HFFc6 (cell line): ENCODE measurements at places on chromosomes 2 and 18. TPM values are rescaled to one million over a fixed set of nuclear protein-coding genes. Genes with fewer than 3 reads are reported as not detected.

GRCh38 chr2:65020943-65021528, 31.8 kb downstream of the SLC1A4 start:
- no peak for DNase-seq

DNA sequence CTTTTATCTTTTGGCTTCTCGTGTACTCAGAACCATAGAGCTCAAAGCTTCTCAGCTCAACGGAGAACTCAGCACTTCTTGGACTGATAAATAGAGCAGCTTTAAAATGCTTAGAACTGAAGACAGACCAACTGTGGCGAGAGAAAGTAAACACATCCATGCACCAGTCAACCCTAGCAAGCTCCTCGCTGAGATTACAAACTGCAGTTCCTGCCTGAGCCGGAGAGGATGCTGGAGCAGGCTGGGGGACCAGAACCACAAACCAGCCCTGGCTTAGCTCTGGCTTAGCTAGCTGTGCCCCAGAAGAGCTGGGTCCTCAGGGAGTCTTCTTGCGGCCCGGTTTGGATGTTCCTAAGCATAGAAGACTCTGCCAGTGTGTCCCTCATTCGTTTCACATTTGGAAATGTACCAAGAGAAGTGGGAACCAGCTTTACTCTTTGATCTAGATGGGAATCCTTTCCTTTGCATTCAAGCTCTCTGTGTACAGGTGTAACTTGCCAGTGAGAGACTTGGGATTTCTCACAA, 5.6 kb downstream of the PAX8 start:
- peak; percentile 49 for DNase-seq

UNC80 gene
- not detected in 3 replicates for total RNA-seq

- no peak for DNase-seq
Observed at GRCh38 chr2:187188783-187189631, 259.0 kb downstream of the CALCRL start.

DNA sequence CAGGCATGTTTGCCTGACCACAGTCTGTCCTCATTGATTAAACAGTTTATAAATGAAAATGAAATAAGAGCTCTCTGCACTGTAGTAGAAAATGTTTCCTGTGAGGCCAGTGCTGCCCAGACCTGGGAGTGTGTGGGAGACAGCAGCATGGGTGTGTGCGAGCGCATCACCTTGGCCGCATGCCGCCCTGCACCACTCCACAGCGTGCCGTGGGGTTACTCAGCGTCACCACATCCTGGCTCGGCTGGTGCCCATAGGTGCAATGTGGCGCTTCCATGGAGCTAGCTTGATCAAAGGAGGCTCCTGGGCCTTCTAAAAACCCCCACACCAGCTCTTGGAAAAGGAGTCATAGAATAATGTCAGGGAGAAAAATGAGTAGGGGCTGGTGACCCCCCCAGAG, 76.0 kb upstream of the EPC2 start:
- no peak for DNase-seq

HAUS1 gene
- 22.9 to 32.8 TPM (median 30.4 TPM) in 3 replicates for total RNA-seq

GRCh38 chr2:240819858-240820606, at the start of gene KIF1A:
Gene KIF1A, minus strand, starts transcription at chr2:240820219. Its CDS starts 22,467 bp downstream, at chr2:240797752.
- no peak for DNase-seq

DNA sequence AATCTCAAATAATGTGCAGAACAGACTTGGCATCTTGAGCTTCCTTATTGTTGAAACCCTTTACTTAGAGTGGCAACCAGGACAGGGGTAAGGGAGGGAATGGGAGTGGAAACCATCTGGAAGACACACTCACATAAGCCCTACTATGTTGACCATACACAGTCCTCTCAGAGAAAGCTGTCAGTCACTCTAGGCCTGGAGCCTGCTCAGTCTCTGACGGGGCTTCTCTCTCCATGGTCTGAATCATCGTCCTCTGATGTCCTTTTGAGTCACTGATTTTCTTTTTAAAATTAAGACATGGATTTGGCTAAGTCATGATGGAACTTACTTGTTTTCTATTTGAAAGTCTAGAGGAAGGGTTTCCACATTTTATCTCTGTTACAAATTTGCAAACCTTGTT, 74.0 kb downstream of the MYO1B start:
- DNase-seq = peak; percentile 61

GRCh38 chr2:148493822-148494563, 150.6 kb upstream of the EPC2 start:
- no peak for DNase-seq

CCDC93 gene
- total RNA-seq = 13.1 to 15.9 TPM (median 14.8 TPM) in 3 replicates

- no peak for DNase-seq
Observed at GRCh38 chr18:13431886-13432285, 213.3 kb downstream of the LDLRAD4 start.

DNA sequence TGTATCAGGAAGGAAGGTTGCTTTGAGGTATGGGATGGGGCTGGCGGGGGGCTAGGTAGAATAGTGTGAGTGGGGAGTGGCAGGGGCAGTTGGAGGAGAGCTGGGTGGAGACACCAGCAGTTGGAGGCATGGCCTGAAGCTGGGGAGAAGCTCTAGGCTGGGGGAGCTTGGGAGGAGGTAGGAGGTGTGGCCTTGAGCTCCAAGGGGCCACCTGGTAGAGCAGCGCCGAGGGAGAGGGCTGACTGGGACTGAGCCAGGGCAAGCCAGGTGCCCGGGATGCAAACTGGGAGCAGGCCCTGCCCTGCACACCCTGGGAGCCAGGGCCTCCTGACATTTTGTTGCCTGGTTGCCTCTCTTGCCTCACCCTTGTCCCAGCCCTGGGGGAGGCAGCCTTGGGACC, 33.1 kb upstream of the PDIA6 start:
- DNase-seq = no peak

DNA sequence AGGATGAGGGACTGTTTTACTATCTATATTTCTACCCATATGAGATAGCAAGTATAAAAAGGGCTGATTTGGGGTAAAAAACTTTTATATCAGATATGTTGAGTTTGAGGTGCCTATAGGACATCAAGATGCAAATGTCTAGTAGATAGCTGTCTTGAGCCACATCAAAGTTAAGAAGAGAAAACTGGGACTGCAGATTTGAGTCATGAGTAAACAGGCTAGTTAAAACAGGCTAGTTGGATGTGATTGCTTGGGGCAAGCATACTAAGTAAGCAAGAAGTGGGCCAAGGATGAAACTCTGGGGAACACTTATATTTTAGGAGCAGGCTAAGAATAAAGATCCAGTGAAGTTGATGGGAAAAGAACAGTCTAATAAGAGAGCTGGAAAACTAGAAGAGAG, 2.8 kb upstream of the SCRN3 start:
- no peak for DNase-seq

DNAH7 gene
- 0.05 to 0.21 TPM (median 0.16 TPM) in 3 replicates for total RNA-seq

DNA sequence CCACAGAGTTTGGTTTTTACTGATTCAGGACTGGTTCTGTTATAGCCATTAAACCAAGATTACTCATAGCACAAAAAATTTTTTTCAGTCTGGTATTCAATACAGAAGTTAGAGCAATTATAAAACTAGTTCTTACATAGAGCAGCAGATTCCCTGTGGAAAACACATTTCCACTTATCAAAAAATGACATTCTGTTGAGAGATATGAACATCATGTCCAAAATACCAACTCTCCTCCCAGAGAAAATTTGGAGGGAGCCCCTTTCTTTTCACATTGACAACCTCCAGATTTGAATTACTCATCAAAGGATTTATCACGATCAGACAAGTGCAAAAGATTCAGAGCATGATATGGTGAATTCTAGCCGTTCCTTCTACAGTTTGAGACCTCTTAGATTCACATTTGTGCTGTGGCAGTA, 126.8 kb upstream of the SERPINE2 start:
- DNase-seq = peak; percentile 62

EFHD1 gene
- 1.7 to 3.4 TPM (median 2.9 TPM) in 3 replicates for total RNA-seq

- DNase-seq = peak; percentile 88
Observed at GRCh38 chr2:28447943-28448792, 47.7 kb upstream of the PLB1 start.

GRCh38 chr18:76619261-76619620, 124.2 kb upstream of the ZNF516 start:
- no peak for DNase-seq

DNA sequence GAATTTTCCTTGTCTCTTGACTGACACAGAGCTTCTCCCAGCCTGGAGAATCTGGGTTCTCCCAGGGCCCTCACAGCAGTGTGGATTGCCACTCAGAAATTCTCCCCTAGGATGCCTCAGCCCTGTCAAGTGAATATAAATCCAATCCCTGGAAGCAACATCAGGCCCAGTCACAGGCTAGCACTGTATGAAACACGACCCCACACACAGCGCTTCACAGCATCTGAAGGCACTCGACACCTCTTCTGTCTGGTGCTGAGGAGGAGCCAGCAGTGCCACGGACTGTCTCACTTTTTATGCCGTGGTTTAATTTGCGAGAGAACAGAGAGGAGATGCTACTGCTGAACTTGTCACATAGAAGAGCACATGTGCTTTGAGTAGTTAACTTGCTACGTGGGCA, 164.5 kb downstream of the NAPG start:
- no peak for DNase-seq

DNA sequence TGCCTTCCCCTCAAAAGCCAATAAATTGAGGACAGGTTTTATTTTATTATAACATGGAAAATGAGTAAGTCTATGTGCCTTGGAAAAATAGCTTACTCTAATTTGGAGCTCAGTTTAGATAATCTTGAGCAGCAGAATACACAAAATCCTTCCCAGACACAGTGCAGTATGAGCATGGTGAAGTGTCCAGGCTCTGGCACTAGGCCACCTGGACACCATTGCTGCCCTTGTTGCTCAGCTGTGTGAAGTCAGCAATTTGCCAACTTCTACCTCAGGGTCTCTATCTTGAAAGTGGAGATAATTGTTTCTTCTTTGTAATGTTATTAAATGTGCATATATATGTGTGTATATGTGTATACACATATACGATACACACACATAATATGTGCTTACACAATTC, 104.9 kb upstream of the CAVIN2 start:
- DNase-seq = no peak

IL1RN gene
- total RNA-seq = not detected in 3 replicates

- no peak for DNase-seq
Observed at GRCh38 chr2:143732076-143732475, 602.9 kb downstream of the ARHGAP15 start.

GRCh38 chr18:9283791-9284190, 50.8 kb upstream of the TWSG1 start:
- DNase-seq = no peak

DNA sequence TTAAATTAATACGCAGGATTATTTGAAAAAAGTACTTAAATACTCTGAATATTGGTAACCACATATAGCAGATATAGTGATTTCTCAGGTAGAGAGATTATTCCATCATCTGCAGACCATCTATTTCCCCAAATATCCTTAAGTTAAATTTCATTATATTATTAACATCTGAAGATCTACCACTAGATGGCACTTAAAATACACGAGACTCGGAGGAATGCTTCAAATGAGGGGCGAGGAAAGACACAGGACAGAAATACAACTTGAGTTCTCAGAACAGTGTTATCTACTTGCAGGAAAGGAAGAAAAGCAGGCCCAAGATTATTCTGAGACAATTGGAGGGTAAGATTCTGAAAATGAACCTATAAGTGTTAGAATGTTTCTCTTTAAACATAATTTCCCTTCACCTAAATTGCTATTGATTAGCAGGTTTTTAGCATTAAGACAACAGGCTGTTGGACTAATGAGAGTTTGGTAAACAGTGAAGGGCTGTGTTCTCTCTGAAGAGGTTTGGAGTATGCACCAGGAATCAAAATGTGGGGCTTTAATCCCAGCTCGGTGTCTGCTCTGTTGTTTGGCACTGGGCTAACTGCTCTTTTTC, 76.9 kb upstream of the GCFC2 start:
- peak; percentile 12 for DNase-seq

- no peak for DNase-seq
Observed at GRCh38 chr2:127679680-127680361, 4.5 kb upstream of the LIMS2 start.

DNA sequence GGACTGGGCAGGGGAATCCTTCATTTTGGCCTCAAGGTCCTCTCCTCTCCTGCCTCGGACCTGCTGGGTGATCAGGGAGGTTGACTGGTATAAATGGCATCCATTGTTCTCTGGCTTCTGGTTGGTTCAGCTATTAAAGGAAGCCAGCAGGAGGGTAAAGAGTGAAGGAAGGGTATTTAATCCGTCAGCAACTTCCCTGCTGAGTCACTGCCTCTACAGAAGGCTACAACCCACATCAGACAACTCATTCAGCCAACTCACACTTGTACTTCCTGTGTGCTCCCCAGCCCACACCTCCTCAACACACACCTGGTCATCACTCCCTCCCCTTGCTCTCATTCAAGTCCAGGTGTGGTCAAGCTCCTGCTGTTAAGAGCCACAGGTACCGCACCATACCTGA, 68.3 kb upstream of the MRPS9 start:
- no peak for DNase-seq

DNA sequence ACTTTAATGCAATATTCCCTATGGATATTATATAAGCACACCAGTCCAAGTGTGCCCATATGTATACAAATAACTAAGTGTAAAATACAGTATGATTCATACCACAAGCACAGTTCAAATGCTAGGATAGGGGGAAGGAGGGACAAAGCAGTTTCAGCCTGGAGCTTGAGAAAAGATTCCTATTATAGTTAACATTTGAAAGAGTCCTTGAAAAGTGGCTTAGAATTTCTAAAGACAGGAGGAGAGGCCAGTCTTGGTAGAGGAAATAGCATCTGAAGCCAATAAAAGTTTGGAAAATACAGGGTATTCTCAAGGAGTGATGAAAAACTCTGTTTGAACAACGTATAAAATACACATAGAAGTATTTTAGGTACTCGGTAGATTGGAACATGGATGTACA, 173.4 kb upstream of the CWC22 start:
- DNase-seq = no peak

DNA sequence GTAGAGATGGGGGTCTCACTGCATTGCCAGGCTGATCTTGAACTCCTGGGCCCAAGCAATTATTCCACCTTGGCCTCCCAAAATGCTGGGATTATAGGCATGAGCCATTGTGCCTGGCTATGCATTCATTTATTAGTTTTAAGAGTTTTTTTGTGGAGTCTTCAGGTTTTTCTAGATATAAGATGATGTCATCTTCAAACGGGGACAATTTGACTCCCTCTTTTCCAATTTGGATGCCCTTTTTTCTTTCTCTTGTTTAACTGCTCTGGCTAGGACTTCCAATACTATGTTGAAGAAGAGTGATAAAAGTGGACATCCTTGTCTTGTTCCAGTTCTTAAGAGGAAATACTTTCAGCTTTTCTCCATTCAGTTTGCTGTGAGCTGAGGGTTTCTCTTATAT, 113.7 kb upstream of the PARD3B start:
- DNase-seq = no peak

DNA sequence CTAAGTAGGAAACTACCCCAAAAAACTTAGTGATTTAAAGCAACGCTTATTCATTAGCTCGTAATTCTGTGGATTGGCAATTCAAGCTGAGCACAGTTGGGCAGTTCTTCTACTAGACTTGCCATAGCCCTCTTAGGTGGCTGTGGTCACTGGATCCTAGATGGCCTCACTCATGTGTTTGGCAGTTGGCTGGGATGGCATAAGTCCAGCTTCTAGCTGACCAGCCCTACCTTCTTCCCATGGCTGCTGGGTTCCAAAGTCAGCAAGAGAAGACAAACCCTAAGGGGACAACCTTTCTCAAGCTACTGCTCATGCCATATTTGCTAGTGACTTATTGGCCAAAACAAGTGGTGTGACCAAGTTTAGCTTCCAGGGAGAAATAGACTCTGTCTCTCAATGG, 95.3 kb downstream of the COPS8 start:
- no peak for DNase-seq

NT5C1B gene
- not detected in 2 replicates for total RNA-seq
